ENCODE measurements at places on chromosomes 7 and 10. TPM values are rescaled to one million over a fixed set of nuclear protein-coding genes. Genes with fewer than 3 reads are reported as not detected.

GRCh38 chr10:115980470-115980869 lies 292.5 kb downstream of the GFRA1 start:
- DNase-seq = no peak

The NKX2-3 gene
- total RNA-seq = 2.8 TPM

- no peak for DNase-seq
Observed at GRCh38 chr10:102358712-102359382, 36.7 kb upstream of the NFKB2 start.

DNA sequence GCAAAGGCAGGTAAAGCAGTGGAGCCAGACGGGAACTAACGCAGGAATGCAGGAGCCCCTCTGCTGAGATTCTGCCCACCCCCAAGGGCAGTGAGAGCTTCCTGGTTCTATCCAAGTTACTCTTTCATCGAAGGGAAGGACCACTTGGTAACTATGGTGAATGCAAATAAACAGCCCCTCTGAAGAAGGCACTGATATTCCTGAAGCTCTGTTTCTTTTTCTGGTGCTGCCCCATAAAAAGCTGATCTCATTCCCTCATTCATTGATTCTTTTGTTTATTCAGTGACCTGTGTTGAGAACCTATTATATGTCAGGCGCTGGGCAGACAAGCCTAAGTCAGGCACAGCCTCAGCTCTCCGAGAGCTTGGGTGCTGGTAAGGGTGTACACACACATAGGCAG lies 217.3 kb downstream of the SNX10 start:
- DNase-seq = no peak

The LFNG gene
- total RNA-seq = 43.8 TPM

- no peak for DNase-seq
Observed at GRCh38 chr10:119416855-119417254, 125.7 kb downstream of the RGS10 start.

The UNC5B gene
- 5.3 TPM for total RNA-seq

GRCh38 chr7:26684447-26684846 lies 179.9 kb downstream of the SKAP2 start:
- no peak for DNase-seq

- peak; percentile 30 for DNase-seq
Observed at GRCh38 chr7:128194533-128195282, 46.4 kb upstream of the LEP start.

GRCh38 chr10:128277267-128277840 lies 151.1 kb upstream of the MKI67 start:
- DNase-seq = no peak

GRCh38 chr7:93728292-93728691 lies 153.8 kb upstream of the CALCR start:
- no peak for DNase-seq

GRCh38 chr7:66776800-66777442 lies 36.4 kb downstream of the RABGEF1 start:
- no peak for DNase-seq

DNA sequence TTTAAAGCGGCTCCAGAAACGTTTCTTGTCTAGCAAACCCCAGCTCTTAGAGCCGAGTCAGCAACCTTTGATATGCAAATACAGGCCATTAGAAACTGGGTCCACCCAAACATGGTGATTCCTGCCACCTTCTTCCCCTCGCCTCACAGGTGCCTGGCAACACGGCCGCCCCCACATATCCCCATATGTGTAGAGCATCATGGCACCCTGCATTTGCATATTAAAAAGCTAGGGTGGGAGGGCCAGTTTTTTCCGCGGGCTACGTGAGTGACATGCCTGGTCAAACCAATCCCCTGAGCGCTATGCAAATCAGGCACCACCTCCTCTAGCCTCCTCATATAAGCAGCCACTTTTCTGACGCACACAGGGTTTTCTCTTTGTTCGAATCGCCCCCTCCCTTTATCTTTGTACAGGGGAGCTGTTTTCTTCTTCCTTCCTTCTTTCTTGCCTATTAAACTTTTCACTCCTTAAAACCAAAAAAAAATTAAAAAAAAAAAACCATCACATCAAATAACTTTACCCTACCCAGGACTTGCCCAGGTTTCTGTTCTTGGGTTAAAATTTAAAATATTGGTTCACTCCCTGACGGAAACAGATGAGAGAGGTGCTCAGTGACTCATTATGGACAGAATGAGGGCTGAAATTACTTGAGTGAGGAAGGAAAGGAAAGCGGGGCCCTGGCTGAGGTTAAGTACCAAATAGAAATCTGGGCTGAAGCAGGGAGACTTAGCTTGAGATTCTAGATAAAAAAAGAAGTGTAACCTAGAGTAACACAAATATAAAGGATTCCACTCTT lies 59.8 kb downstream of the COA1 start:
- no peak for DNase-seq

GRCh38 chr7:42960762-42961161 lies 28.6 kb downstream of the MRPL32 start:
- DNase-seq = no peak

The NUTM2A gene
- total RNA-seq = 1.1 TPM

The SLC26A3 gene
- total RNA-seq = 0.45 TPM

All from mesenteric fat pad (tissue), 1 donor.